Left lung (tissue), 14 donors: ENCODE measurements at places on chromosomes 12 and 14.

- no peaks in the 10 kb centered on the region for H3K27me3 ChIP-seq
- H3K4me3 ChIP-seq: no peak overlapping the region
- peak overlapping the region; percentile 21 for H3K27ac ChIP-seq
- no peaks in the 10 kb centered on the region for H3K36me3 ChIP-seq
- DNase-seq: no peak
Observed at GRCh38 chr12:15154103-15154502, 67.1 kb downstream of the RERG start.

GRCh38 chr12:50201987-50202521, 34.9 kb upstream of the CERS5 start:
- no peaks in the 10 kb centered on the region for H3K27me3 ChIP-seq
- no peaks in the 10 kb centered on the region for H3K4me1 ChIP-seq
- H3K27ac ChIP-seq: no peak overlapping the region
- no peak for DNase-seq
- H3K4me3 ChIP-seq: no peak overlapping the region

- H3K4me3 ChIP-seq: no peak overlapping the region
- no peaks in the 10 kb centered on the region for H3K36me3 ChIP-seq
- no peaks in the 10 kb centered on the region for H3K27me3 ChIP-seq
- no peak overlapping the region for H3K27ac ChIP-seq
- no peak for DNase-seq
- no peaks in the 10 kb centered on the region for H3K4me1 ChIP-seq
Observed at GRCh38 chr12:80504389-80505163, 60.5 kb downstream of the PTPRQ start.

GRCh38 chr12:70074510-70074909, 168.7 kb upstream of the CNOT2 start:
- no peaks in the 10 kb centered on the region for H3K4me1 ChIP-seq
- H3K27ac ChIP-seq: no peak overlapping the region
- H3K4me3 ChIP-seq: no peak overlapping the region
- no peak for DNase-seq
- H3K27me3 ChIP-seq: no peaks in the 10 kb centered on the region

DNA sequence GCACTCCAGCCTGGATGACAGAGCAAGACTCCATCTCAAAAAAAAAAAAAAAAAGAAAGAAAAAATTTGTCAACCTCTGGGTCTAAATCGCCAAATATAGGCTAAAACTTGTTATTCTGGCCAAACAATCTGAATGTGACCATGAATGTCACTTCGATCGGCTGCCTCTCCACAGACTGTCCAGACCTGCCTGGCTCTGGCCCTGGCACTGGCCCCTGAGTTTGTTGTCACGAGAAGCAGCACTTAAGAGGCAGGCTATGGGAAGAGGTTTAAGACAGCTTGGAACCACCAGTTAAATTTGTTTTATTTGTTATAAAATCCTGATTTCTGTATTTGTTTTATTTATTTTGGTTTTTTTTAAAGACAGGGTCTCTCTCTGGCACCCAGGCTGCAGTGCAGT, 14.5 kb downstream of the WSB2 start:
- DNase-seq: no peak
- H3K4me1 ChIP-seq: peaks cover 4% of the 10 kb centered on the region
- H3K27me3 ChIP-seq: no peaks in the 10 kb centered on the region
- no peaks in the 10 kb centered on the region for H3K36me3 ChIP-seq
- H3K27ac ChIP-seq: no peak overlapping the region
- H3K4me3 ChIP-seq: no peak overlapping the region

DNA sequence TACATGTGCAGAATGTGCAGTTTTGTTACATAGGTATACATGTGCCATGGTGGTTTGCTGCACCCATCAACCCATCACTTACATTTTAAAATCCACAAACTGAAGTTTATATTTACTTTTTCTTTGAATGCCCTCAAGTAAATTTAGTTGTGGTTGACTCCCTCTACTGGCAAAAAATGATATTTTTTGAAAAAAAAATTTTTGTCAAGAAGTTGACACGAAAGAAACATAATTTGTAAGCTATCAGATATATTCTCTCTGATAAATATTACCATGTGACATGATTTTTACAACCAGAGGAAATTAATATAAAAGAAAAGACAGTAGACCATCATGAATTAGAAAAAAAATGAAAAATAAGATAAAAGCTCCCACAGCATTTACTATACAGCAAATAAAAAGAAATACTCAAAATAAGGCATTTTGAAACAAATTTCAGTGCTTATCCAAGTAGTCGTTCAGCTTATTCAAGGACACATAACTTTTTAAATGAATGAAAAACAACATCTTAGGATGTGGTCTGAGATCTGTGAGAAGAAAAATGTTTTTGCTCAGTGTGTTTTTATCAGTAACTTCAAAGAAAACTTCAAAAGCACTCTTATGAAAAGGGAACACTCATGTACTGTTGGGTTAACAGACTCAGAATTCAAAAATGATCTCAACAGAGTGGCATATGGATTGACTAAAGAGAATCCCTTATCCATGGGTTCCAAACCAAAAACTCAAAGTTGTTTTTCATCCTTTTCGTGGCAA, 30.0 kb upstream of the GRIP1 start:
- H3K36me3 ChIP-seq: no peaks in the 10 kb centered on the region
- H3K27ac ChIP-seq: no peak overlapping the region
- H3K4me1 ChIP-seq: no peaks in the 10 kb centered on the region
- H3K27me3 ChIP-seq: no peaks in the 10 kb centered on the region
- no peak for DNase-seq

DNA sequence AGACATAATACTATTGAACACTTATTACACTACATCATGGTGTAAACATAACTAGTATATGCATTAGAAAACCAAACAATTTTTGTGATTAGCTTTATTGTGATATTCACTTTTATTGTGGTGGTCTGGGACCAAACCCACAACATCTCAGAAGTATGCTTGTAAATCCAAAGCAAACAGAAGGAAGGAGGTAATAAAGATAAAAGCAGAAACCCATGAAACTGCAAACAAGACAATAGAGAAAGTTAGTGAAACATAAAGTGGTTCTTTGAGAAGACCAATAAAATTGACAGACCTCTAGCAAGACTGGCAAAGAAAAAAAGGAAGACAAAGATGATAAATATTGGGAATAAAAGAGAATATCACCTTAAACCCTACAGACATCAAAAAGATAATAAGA, 268.3 kb downstream of the RPAP3 start:
- no peak overlapping the region for H3K27ac ChIP-seq
- H3K4me1 ChIP-seq: no peaks in the 10 kb centered on the region

DNA sequence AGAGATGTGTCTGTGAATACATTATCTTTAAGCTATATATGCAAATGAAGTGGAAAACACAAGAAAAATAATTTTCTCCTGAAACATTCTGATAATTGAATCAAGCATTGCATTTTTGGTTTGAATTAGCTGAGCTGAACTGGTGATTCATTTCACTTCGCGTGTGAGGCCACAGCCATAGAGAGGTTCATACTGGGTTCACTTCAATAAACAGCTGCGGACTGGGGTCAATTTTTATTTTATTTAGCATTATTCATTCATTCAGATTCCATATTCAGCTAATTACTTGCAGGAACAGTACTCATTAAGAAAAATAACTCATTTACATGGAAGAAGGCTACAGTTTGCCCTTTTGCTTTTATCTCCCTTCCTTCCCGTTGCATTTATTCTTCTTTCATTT, 195.2 kb upstream of the LRIG3 start:
- H3K27me3 ChIP-seq: no peaks in the 10 kb centered on the region
- H3K4me3 ChIP-seq: no peak overlapping the region
- H3K36me3 ChIP-seq: no peaks in the 10 kb centered on the region
- DNase-seq: no peak
- no peak overlapping the region for H3K27ac ChIP-seq

GRCh38 chr14:50740856-50741255, 72.8 kb upstream of the SAV1 start:
- H3K4me1 ChIP-seq: peaks cover 15% of the 10 kb centered on the region
- no peak for DNase-seq
- no peak overlapping the region for H3K27ac ChIP-seq
- H3K36me3 ChIP-seq: peaks cover 85% of the 10 kb centered on the region
- H3K4me3 ChIP-seq: no peak overlapping the region
- no peaks in the 10 kb centered on the region for H3K27me3 ChIP-seq

- no peak for DNase-seq
- peaks cover 65% of the 10 kb centered on the region for H3K36me3 ChIP-seq
- no peak overlapping the region for H3K4me3 ChIP-seq
Observed at GRCh38 chr12:109192358-109192757, 76.0 kb downstream of the ACACB start.

- no peaks in the 10 kb centered on the region for H3K27me3 ChIP-seq
- H3K4me1 ChIP-seq: no peaks in the 10 kb centered on the region
- no peaks in the 10 kb centered on the region for H3K36me3 ChIP-seq
- no peak overlapping the region for H3K27ac ChIP-seq
Observed at GRCh38 chr12:22709292-22709691, 84.3 kb downstream of the ETNK1 start.

GRCh38 chr14:56040121-56040520, 78.1 kb upstream of the PELI2 start:
- H3K27me3 ChIP-seq: no peaks in the 10 kb centered on the region
- no peak for DNase-seq
- H3K36me3 ChIP-seq: no peaks in the 10 kb centered on the region
- no peak overlapping the region for H3K4me3 ChIP-seq

DNA sequence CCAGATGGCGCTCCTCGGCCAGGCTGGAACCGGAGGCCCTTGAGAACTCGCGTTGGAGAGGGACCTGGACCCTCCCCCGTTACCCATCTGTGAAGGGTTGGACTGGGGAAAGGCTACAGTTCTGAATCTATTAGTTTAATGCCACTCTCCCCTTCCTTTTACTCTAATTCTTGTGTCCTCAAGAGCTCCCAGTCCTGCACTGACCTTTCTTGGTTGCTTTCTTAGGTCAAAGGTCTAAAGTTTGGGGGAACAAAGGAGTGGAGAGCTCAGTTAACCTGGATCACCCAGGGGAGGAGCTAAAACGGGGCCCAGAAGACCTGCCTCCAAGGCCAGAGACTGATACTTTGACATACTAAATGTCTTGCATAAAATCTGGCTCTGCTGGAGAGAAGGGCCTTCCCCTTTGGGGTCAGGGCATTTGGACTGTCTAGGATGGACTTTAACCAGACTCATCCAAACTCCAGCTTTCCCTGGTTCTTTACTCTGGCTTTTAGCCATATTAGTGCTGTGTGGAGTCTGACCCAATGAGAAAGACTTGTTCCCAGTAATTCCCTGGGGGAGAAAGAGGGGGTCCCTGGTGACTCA, 923 bp upstream of the MLF2 start:
- peak overlapping the region; percentile 99 for H3K27ac ChIP-seq
- H3K27me3 ChIP-seq: no peaks in the 10 kb centered on the region
- H3K4me3 ChIP-seq: no peak overlapping the region
- DNase-seq: no peak
- H3K4me1 ChIP-seq: peaks cover 36% of the 10 kb centered on the region
- peaks cover 31% of the 10 kb centered on the region for H3K36me3 ChIP-seq

- no peaks in the 10 kb centered on the region for H3K4me1 ChIP-seq
- DNase-seq: no peak
- no peak overlapping the region for H3K27ac ChIP-seq
Observed at GRCh38 chr12:45503899-45504298, 225.6 kb upstream of the ARID2 start.

- no peak overlapping the region for H3K27ac ChIP-seq
- peaks cover 9% of the 10 kb centered on the region for H3K4me1 ChIP-seq
- H3K4me3 ChIP-seq: no peak overlapping the region
- no peak for DNase-seq
- H3K36me3 ChIP-seq: peaks cover 26% of the 10 kb centered on the region
- H3K27me3 ChIP-seq: no peaks in the 10 kb centered on the region
Observed at GRCh38 chr14:95505030-95505589, 11.3 kb downstream of the SYNE3 start.

GRCh38 chr12:82223426-82223825, 134.8 kb downstream of the CCDC59 start:
- no peak for DNase-seq
- H3K27me3 ChIP-seq: no peaks in the 10 kb centered on the region
- no peaks in the 10 kb centered on the region for H3K4me1 ChIP-seq

DNA sequence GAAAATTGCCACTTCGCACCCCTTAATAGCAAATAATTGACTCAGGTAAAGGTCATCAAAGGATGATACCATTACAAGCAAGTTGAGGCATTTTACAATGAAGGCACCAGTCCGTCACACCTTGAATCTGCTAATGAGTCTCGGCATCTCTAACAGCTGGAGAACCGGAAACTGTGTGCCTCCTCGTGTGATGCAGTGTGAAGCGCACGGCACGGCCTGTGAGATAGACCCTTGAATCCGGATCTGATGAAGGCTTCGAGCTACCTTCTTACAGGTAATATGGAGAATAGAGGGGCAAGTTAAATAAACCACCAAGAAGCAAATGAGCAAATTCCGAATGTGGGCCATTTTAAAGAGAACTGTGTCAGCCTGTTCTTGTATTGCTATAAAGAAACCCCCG, 19.8 kb upstream of the TUBA1A start:
- H3K27me3 ChIP-seq: no peaks in the 10 kb centered on the region
- H3K27ac ChIP-seq: no peak overlapping the region
- no peak overlapping the region for H3K4me3 ChIP-seq
- H3K36me3 ChIP-seq: no peaks in the 10 kb centered on the region

GRCh38 chr12:52865090-52865944, 16.5 kb upstream of the KRT78 start:
- H3K4me1 ChIP-seq: no peaks in the 10 kb centered on the region
- DNase-seq: no peak
- no peaks in the 10 kb centered on the region for H3K36me3 ChIP-seq
- H3K4me3 ChIP-seq: no peak overlapping the region
